NCI-H2227 treated with DMSO at 0.1 percent for 48 hours (cell line): ENCODE measurements at places on chromosomes 5 and 9.

- DNase-seq, result no peak
Measured at GRCh38 chr5:16486711-16487111, 21.1 kb upstream of the ZNF622 start.

DNA sequence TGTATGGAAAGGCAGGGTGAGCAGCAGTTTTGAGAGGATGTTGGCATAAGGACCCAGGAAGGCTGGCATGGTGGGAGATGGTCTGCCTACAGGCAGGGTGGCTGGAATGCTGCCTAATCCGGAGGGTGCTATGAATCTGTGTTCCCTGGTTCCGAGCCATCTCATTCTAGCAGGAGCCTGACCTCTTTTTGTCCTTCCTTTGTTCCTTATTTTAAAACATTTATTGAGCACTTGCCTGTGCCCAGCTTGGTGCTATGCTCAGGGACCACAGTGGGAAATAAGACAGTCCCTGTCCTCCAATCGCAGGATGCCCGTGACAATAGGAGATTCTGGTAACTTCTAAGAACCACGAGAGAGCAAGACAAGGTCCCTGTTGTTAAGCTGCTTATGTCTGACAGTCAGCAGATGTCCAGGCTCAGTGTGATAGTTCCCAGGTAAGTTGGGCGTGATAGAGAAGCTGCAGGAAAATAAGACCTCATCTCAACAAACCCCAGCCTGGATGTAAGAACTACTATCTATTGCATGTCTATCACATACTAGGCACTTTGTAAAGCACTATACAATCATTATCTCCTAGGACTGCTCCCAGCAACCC is 9.1 kb upstream of the ZBTB34 start:
- DNase-seq, result no peak

GRCh38 chr9:84235511-84235910 is 105.0 kb downstream of the SLC28A3 start:
- DNase-seq, result no peak

DNA sequence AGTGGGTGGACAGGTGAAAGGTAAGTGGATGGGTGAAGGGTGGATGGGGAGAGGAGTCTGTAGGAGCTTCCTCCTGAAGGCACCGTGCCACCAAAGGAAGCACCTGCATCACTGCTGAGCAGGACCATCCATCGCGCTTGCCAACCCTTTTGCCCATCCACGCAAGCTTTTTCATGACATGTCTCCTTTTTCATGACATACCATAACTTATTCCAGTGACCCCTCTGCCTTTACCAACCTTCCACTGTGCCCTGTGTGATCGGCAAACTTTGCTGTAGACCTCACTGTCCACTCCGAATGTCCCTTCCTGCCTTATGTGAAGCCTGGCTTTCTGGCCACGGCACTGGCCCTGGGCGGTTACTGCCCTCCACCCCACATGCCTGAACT is 13.4 kb downstream of the FLT4 start:
- DNase-seq, result no peak

DNA sequence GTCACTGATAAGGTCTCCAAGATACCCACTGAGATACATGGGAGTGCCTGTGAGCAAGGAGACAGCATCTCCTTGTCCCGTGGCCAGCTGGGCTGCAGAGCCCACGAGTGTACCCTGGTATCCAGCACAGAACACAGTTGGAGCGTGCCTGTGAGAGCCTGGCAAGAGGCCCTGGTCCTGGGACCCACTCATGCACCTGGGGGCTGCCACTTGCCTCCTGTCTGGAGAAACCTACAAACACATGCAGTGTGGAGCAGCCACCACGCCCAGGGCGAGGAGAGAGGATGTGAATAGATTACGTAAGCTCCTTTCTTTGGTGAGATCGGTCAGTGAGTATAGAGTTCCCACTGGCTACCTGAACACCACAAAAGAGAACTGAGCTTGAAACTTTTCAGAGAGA is 88.3 kb downstream of the CTNND2 start:
- DNase-seq, result no peak

GRCh38 chr5:65103756-65104440 is 335.2 kb downstream of the CWC27 start:
- peak; percentile 66 for DNase-seq

- DNase-seq, result no peak
Measured at GRCh38 chr9:136947955-136948510, 3.0 kb downstream of the C8G start.

- DNase-seq, result peak; percentile 36
Measured at GRCh38 chr9:123167474-123167873, 100.9 kb downstream of the STRBP start.

DNA sequence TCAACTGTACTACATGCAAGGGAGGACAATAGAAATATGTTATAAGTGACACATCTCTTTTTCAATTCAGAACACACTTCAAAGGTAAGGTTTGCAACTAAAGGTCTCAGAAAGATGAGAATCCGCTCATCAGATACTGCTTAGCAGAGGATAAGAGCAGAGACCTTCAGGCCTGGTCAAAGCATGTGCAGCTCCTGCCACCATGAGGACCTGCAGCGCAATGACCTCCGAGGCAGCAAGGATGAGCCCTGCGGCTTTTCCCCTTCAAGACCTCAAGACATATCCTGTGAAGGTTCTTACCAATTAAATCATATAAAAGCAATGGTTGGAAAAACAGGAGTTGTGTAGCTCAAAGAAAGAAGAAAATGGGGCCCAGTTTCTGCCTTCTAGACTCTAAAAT is 135.8 kb downstream of the TRIM36 start:
- DNase-seq, result no peak

DNA sequence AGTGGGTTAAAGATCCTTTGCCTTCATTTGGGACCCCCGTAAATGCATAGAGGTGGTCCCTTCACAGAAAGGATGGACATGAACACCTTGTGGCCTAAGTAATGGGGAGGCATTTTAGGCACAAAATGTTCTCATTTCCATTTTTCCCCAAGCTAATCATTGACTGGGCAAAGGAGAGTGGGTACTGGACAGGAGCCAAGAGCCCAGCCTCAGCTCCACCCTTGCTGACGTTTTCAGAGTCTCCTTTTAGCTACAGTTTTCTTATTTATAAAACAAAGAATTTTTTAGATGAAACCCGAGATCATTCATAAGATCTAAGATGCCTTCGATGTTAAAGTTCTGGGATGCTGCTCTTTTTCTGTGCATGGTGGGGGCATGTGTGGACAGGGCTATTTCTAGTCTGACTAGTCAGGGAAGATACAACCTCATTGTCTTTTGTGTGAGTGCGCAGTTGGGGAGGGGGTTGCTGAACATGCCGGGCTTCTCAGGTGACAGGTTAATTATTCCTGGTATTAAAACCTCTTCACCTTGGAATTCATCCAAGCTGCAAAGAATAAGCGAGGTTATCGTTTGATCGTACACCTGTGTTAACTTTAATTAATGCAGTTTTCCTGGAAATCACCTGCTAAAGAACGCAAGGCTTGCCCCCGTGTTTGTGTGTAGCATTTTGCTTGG is 48.4 kb downstream of the ADAMTS16 start:
- no peak for DNase-seq

- DNase-seq, result no peak
Measured at GRCh38 chr5:39015743-39016586, 58.2 kb downstream of the RICTOR start.

- DNase-seq, result no peak
Measured at GRCh38 chr9:117400171-117400570, 14.7 kb downstream of the ASTN2 start.

DNA sequence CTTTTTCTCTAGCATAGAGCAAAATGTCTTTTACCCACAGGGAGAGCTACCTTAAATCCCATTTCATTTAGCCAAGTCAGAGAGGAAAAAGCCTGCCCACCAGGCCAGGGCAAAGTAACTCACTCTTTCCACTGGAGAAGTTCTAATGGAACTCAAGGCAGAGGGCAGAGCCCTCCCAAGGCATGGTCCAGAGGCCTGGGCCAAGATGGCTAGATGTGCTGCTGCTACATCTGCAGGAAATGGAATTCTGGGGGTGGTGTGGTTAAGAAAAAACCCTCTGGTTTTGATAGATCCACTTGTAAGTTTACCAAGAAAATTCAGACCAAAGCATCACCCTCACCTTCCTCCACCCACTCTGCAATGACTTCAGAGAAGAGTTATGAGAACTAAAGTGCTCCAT is 37.3 kb downstream of the CSF2 start:
- no peak for DNase-seq

DNA sequence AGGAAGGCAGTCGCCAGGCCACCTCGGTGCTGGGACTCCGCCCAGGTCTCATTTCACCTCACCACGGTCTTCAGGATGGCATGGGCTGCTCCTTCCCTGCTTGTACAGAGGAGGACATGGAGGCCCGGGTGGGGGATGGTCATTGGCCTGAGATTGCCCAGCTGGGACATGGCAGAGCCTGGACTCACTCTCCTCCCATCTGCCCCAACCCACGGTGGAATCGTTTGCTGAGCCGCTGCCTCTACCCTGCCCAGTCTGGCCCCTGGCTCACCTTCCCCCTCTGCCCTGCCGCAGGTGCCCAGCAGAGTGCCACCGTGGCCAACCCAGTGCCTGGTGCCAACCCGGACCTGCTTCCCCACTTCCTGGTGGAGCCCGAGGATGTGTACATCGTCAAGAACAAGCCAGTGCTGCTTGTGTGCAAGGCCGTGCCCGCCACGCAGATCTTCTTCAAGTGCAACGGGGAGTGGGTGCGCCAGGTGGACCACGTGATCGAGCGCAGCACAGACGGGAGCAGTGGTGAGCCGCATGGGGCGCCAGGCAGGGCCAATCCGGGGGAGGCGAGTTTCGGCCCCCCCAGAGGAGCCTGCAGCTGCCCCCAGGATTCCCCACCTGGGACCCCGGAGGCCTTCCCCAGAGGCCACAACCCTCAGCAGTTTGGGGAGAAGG is 36.7 kb downstream of the HK3 start:
- no peak for DNase-seq

DNA sequence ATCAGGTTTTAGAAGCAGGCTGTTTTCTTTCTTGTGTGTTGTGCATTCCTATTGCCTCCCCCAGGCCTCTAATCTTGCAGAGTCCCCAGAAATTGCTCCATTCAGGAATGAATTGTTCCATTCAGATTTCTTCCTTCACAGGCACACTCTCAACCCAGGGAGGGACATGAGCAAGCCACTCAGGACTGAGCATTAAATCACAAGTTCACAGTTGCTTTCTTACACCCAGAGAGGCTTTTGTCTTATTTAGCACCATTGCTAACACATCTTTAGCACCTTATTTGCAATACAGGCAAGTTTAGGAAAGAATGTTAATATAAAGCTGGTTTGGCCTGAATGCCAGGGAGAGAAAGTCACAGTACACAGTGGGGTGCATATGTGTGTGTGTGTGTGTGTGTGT is 221.4 kb downstream of the RAB3C start:
- DNase-seq, result no peak

DNA sequence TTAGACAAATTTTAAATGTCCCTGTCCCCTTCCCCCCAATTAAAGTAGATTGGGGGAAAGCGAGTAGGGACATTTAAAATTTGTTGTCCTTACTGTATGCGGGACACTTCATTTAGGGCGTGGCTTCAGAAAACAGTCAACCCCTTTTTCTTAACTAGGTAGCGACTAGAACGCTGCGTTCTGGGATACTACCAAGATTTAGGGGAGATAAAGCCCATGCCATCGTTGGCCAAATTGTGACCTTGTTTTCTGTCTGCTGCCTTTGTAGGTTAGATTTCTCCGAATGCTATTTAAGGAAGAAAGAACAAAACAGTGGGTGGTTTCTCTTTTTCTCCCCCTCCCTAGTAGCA is 1.2 kb downstream of the CKS2 start:
- no peak for DNase-seq

GRCh38 chr5:116654925-116655324 is 80.3 kb upstream of the SEMA6A start:
- no peak for DNase-seq

DNA sequence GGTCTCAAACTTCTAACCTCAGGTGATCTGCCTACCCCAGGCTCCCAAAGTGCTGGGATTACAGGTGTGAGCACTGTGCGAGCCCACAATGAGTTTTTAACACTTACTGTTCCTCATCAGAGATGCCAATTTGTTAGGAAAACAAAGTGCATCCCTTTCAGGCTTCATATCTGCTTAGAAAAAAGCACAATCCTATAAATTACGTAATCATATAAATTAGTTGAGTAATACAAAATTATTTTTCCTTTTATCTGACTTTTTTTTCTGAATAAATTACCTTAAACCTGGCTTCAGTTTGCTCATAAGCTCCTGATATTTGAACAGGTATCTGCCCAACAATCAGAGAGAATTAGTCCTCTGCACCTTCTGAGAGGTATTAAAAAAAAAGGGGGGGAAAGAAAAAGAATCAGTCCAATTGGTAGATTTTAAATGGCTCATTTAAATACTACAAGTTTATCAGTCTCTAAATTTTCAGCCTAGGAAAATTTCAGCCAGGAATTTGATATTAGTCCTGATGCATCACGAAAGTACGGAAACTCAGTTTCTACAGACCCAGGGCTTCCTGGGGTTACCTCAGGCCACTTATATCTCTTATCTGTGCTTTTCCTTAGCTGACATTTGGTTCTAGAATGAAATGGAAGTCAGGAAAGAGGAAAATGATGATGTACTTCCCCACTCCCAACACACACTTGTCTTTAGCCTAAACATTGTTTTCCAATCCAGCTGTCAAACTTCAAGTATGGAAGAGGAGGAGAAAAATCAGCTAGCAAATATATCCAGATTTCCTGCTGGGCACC is 26.8 kb downstream of the ITGA1 start:
- DNase-seq, result no peak

DNA sequence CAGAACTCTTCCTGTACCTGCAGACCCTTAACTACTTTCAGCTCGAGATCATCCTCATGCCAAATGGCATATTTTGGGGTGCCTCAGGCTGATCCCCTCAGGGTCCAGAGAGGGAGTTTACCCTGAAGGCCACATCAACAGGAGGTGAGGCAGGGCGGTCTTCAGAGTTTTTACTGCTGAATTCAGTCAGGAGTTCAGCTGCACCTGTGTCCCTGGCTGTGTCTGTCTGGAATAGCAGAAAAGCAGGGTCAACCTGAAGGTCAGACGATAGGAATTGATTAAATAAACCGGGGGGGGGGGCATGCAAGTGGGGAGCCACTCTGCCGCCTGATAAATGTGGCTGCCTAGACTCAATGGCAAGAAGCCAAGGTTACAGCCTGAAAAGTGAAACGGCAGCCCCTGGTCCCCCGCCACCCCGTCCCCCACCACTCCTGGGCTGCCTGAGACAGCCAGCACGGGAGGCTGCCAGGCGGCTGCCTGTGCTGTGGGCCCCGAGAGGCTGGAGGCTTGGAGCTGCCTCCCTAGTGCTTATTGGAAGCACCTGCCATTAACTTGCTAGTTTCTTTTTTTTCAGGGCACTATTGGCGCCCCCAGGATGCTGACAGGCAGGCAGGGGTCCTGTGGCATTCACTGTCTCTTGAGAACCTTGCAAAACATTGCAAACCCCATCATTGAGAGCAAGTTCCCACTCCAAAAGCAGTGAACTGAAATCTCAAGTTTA is 182.7 kb upstream of the PPP1R26 start:
- no peak for DNase-seq

DNA sequence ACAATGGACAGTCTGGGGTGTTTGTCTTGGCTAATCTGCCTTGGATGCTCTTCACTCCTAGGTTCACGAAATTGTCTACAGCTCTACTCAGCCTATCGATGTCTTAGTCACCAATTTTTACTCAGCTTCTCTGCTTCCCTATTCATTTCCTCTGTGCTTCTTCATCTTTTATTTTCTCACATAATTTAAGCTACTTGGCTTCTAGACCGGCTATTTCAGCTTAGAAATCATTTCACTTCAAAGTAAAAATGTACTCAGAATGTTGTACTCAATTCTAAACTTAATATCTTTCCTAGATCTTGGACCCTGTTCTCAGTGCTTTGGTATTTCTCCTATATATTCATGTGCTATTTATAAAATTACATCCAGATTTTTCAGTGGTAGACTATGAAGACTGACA is 430.0 kb upstream of the FTMT start:
- no peak for DNase-seq

GRCh38 chr5:124370601-124371000 is 375.8 kb downstream of the ZNF608 start:
- no peak for DNase-seq

- DNase-seq, result no peak
Measured at GRCh38 chr5:15547261-15547839, 47.4 kb downstream of the FBXL7 start.
